ENCODE measurements at places on chromosomes 4 and X.

- no peak for DNase-seq
Observed at GRCh38 chr4:23500894-23501449, 388.9 kb downstream of the PPARGC1A start.

DNA sequence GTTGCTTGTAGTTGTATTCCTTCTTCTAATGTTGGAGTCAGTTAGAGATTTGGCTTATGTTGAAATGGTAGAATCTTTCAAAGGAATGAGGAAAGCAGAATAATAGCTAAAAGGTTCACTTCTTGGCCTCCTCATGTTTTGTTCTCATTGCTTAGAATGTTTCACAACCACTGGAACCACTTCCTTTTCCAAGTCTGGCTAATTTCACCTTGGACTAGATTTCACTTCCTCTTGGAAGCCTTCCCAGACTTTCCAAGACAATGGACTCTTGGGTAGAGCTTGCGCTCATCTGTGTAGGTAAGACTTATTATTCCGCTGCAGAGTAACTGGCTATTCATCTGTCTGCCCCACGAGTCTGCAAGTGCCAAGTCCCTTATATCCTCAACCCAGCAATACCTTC lies 8.3 kb downstream of the SPATA18 start:
- DNase-seq, result no peak

DNA sequence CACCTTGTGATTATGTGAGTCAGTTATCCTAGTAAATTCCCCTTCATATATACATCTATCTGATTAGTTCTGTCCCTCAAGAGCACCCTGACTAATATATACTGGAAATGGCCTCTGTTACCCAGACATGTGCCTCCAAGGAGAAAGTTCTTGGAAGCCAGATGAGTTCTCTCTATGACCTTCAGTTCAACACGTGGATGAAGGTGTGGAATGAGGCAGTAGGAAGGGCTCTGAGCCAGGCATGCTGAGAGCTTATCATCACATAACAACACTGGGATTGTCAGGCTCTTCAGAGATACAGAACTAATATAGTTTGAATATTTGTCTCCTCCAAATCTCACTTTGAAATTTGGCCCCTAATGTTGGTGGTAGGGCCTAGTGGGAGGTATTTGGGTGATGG lies 44.4 kb upstream of the DHRSX start:
- DNase-seq, result no peak

GRCh38 chr4:120856294-120856693 lies 66.2 kb downstream of the PRDM5 start:
- DNase-seq, result no peak

GRCh38 chrX:39957816-39958566 lies 139.8 kb downstream of the BCOR start:
- DNase-seq, result no peak

- DNase-seq, result no peak
Observed at GRCh38 chrX:55167124-55167803, 52.9 kb upstream of the PAGE5 start.

- no peak for DNase-seq
Observed at GRCh38 chr4:39706334-39706733, 8.4 kb downstream of the UBE2K start.

DNA sequence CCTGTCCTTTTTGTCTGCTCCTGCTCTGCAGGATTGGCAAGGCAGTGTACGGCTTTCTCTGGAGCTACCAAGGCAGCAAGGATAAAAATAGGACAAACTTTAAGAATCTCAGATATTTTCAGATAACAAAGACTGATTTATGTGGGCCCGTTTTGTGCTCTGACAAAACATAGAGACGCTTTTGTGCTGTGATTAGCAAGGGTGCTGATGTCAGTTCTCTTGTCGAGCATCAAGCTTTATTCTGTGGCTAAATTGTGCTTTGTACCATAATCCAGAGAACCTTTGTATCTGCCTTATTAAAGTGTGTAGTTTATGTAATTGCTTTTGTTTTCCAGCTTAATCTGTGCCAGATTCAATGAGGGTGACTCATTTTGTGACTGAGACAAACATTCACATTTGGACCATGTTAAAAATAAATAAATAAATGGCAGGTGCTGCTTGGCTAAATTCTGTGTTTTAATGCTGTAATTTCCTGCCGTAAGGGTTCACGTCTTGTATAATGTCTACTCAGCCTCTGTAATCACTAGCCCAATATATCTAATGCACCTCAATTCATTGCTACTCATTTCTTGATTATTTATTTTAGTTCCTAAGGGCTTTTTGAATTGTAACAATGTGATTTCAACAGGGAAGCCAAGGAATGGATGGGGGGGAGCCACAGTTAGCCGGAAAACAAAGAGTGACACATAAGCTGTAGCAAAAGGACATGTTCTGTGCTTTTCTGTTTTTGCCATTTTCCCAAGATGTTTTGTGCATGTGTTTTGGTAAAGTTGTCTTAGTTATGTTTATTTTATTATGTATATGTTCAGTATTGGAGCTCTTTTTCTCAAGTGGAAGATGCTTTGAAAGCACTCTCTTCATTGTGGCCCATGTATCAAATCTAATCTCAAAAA lies 75.1 kb downstream of the GAB1 start:
- DNase-seq, result peak; percentile 36

DNA sequence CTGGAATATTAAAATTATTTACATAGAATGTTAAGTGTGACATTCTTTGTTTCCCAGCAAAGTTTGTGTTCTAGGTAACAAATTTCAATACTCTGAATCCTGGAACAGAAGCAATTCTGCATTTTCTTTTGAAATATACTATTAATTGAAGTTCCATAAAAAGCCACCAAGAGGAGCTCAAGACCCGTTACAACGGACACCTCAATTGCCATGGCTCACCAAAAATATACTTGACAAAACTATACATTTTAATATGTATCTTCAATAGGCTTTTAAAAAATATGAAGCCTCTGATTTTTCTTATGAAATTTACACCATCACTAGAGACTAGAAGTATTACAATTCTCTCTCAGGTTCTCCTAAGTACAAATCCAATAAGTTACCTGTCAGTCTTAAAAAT lies 111.4 kb downstream of the NYX start:
- DNase-seq, result no peak

GRCh38 chrX:16664626-16665025 lies 14.7 kb downstream of the S100G start:
- no peak for DNase-seq

GRCh38 chr4:163818673-163819072 lies 324.2 kb downstream of the TMA16 start:
- no peak for DNase-seq

DNA sequence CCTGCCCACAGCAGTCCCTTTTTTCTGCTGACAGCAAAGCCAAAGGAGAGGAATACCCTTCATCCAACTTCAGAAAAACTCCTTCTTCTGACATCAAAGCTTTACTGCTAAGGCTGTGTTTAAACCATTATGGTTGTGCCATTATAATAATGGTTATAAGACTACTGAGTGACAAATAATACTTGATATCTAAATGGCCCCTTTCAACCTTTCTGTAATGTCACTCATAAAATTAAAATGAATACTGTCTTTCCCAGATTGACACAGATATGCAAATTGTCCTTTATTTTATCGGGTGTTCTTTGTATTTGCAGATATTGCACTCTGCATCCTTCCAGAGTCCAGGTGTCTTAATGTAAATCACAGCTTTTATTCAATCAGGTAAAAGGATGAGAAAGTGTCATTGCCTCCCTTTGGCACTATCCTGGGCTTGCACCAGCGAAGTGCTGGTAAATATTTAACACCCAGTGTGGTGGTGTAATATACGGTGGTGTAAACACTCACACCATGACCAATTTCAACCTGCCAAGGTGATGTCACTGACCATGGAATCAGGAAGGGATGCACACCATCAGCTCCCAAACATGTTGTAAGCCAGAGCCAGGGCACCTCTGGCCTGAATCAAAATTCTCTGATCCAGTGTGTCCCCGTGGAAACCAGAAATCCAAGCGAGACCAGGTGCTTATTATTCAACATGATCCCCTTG lies 139.4 kb upstream of the TENM3 start:
- DNase-seq, result no peak

GRCh38 chr4:119093042-119093827 lies 42.4 kb upstream of the MYOZ2 start:
- DNase-seq, result no peak

- no peak for DNase-seq
Observed at GRCh38 chr4:158801677-158802076, 32.9 kb downstream of the FNIP2 start.

- no peak for DNase-seq
Observed at GRCh38 chrX:17052793-17053192, 106.3 kb downstream of the REPS2 start.

DNA sequence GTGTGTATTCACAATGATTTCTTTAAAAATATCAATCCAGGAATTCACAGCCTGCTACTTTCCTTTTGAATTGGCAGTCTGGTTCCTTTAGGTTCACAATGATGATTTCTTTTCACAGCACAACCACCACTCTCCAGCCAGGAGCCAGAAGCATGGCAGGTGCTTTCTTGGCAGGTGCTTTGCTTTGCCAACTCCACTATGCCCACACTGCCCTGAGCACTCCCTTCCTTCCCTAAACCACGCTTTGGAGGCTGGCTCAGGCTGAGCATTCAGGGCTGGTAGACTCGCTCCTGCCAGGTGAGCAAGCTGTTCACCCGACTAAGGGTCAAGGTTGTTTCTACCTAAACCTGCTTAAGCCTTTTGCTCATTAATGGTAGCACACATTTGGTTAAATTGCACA lies 184.5 kb downstream of the SH3KBP1 start:
- DNase-seq, result no peak

GRCh38 chrX:141220342-141221008 lies 21.8 kb downstream of the SPANXC start:
- DNase-seq, result no peak

Data from NCI-H1092 treated with DMSO at 0.1 percent for 48 hours (cell line).